Right ventricle myocardium inferior (tissue), 1 donor: ENCODE measurements at places on chromosomes 3 and 15. TPM values are rescaled to one million over a fixed set of nuclear protein-coding genes. Genes with fewer than 3 reads are reported as not detected.

RTP3 gene
- total RNA-seq, result not detected

DNA sequence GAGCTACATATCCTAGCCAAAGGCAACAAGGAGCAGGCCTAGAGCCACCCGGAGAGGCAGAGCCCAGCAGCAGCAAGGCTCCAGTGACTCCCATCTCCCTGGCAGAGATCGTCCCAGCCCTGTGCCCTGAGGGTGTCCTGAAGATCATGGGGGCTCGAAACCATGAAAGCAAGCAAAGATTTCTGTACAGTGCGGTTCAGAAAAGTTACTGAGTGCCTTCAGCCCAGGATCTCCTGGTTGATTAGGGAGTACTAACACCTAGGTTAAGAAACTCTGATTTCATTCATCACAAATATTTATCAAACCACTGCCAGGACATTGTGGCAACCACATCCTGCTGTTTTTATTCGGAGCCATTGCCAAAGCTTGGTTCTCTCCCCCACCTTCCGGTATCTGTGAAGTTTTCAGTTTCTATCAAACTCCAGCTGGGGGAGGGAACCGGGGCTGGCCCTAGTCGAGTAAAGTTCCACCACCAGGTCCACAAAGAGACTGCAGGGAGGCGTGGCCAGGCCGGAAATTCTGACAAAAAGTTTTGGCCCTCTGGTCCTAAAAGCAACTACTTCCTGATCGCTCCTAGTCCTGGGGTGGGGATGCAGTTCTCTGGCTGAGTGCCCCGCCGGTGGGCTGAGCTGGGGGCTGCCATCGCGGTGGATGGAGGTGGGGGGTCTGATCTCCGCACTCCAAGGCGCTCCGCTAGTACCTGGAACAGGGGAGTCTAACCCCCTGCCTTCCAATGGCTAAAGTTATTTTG, 1.2 kb downstream of the RAB43 start:
- DNase-seq, result peak; percentile 90

GRCh38 chr3:78462021-78462420, 1305.8 kb downstream of the ROBO1 start:
- no peak for DNase-seq

- DNase-seq, result no peak
These were observed 26.3 kb downstream of the SCN11A start for GRCh38 chr3:39025222-39025970.

DNA sequence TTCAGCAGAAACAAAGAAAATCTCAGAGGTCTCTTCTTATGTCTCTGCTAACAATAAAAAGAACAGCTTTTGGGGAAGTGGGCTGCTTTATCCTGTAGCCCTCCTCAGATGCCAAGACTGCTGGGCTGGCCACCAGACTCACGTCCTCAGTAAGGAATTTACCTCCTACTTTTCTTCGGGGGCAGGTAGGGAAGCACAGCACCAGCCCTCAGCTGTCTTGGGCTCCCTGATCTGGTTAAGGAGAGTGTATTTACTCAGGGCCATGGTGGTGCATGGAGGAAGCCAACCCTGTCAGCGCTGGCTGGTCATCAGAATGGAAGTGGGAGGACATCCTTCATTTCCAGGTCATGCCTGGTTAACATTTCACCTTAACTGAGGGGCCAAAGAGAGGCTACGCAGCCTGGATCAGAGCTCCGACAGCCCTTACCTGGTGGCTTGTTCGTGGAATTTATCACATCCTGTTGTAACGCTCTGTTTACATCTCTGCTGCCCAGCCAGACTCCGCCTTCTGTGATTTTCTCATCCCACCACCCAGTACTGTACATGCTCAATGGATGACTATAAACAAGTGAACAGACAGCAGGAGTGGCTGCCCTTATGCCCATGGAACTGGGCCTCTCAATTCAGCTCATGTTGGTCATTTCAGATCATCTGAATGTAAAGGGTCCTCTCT, 108.3 kb downstream of the IGF2BP2 start:
- DNase-seq, result no peak

- DNase-seq, result no peak
These were observed 60.5 kb downstream of the IGF2BP2 start for GRCh38 chr3:185764163-185764979.

DNA sequence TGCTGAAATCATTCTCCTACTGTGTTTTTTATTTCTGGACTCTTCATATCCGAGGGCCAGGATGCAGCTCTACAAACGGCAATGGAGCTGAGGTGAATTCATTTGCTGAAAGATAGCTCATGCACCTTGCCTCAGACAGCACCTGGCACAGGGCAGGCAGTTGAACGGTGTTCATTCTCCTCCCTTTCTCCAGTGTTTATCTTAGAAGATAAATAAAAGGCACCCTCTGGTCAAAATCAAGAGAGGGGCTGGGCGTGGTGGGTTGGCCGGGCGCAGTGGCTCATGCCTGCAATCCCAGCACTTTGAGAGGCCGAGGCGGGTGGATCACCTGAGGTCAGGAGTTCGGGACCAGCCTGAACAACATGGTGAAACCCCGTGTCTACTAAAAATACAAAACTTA, 79.3 kb upstream of the LMOD3 start:
- no peak for DNase-seq

GRCh38 chr15:68316061-68316804, 38.7 kb downstream of the FEM1B start:
- DNase-seq, result no peak

GRCh38 chr15:43292375-43293078, 25.8 kb upstream of the TGM5 start:
- no peak for DNase-seq
